ENCODE measurements at places on chromosomes 7 and 10.

GRCh38 chr10:105793071-105793470 is 1152.0 kb downstream of the SORCS3 start:
- no peak for DNase-seq

DNA sequence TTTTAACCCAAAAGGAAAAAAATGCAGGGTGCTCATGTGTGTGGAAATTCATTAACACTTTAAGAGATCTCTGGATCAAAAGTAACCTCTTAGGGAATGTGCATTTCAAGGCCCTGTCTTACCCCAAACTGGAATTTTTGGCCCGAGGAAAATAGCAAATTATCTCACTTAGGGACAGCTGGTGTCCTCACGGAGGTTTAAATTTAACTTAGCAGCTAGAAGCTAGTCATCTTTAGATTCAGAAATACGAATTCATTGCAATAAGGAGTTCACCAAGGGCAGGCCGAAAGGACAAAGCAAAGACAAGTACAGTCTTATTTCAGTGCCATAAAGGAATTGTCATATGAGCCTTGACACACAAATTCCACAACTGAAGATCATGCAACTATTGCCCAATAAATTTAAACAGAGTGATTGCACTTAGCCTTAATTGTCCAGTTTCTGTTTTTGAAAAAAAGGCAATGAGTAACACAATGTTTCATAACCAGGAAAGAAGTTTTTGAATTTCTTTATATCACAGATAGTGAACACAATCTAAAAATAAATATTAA is 22.4 kb upstream of the SEMA3C start:
- DNase-seq = no peak

DNA sequence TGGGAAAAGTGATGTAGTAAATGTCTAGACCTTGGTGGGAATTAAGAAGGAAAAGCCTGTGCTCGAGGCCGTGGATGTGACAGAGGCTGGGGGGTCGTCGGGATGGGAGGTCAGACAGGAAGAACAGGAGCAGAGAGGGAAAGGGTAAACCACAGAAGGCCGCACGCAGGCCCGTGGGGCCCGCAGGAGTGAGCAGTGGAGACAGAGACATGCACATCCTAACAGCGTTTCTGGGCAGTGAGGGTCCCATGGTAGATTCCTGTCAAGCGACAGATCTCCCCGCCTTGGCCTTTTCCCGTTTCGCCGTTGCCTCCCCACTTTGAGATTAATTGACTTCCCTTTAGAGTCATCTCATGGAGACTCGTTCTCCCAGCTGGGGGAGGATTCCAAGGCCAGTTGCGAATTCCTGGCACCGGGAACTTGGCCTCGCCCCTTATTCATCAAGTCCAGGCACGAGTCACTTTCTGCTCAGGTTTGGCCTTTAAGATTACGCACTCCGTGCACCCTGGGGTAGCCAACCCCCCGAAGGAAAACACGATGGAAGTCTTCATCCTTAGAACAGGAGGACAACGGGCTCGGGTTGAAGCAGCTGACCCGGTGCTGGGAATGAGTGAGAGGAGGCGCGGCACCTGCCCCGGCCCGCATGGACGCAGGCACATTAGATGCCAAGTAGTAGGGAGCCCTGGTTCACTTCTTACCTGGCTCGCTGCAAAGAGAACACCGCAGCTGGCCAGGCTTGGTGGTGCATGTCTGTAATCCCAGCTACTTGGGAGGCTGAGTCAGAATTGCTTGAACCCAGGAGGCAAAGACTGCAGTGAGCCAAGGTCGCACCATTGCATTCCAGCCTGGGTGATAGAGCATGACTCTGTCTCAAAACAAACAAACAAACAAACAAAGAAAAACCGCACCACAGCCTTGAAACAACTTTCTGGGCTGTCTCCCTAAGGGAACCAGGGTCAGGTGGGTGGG is 315.2 kb upstream of the SHH start:
- DNase-seq = no peak

- no peak for DNase-seq
Observed at GRCh38 chr7:149449897-149450296, 11.0 kb downstream of the ZNF777 start.

DNA sequence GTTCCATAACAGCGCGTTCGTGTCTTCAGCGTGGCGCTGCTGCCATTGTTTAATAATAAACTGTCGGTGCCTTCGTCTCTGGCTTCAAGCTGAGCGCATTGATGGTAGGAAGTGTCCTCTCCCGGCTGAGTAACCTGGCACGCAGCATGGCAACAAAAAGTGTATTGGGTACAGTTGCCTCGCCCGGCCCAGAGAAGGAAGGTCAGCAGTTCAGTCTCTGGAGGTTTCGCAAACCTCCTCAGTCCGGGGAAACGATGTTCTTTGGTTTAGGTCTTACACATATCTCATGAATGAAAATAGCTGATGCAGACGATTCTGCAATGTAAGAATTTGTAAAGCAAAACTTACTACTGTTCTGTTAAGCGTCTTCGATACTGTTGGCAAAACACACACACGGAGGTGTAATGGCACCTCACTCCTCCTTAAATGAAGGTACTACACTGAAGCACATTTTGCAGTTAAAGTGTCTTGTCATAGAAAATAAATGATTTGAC is 739 bp upstream of the CCDC186 start:
- no peak for DNase-seq

DNA sequence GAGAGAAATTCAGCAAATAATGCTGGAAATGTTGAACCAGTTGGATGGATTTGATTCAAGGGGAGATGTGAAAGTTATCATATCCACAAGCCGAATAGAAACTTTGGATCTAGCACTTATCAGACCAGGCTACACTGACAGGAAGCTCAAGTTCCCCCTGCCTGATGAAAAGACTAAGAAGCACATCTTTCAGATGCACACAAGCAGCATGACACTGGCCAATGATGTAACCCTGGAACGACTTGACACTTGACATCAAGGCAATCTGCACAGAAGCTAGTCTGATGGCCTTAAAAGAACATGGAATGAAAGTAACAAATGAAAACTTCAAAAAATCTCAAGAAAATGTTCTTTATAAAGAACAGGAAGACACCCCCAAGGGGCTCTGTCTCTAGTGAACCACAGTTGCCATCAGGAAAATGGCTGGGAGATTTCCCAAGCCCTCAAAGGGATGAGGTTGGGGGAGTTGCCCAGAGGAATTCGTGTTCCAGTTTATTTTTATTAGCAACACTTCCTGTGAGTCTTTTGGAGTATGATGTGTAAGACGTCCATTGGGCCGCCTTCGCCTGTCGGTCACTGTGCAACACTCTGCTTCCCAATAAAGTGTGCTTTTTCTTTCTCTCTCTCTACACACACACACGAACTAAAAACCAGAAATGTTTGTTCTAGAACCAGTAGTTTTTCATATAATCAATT is 200.0 kb downstream of the HIBADH start:
- no peak for DNase-seq

DNA sequence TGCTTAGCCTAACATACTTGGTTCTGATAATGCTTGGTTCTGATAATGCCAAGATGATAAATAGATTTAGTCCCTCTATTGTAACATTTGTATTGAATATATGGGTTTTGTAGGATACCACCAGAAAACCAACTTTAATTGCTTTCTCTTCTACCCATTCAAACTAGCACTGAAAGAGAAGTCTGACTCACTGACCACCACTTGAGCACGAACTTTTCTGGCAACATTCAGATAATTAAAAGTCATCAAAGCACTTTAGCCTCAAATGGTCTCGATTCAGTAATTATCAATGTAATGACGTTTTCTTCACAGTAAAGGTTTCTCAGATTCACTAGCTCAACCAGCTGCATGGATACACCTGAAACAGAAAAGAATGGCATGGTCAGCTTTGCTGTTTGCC is 63.0 kb downstream of the HDAC9 start:
- no peak for DNase-seq

DNA sequence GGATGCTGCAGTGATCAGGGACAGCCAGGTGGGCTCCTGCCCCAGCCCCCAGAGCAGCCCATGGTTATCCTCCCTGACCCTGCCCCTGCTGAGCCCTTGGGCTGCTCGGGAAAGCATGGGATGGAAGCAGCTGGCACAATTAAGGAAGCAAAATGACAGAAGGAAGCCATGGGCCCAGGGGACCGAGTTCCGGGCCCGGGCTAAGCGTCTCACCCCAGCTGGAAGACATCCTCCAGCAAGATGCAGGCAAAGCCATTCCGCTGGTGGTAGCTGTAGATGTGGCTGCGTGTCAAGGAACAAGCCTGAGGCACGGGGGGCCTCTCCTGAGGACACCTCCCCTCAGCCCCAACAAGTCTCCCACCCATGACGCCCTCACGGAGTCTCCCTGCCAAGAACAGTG is 1.1 kb downstream of the ATG9B start:
- no peak for DNase-seq

GRCh38 chr7:101542527-101543241 is 86.4 kb downstream of the MYL10 start:
- DNase-seq = peak; percentile 58

DNA sequence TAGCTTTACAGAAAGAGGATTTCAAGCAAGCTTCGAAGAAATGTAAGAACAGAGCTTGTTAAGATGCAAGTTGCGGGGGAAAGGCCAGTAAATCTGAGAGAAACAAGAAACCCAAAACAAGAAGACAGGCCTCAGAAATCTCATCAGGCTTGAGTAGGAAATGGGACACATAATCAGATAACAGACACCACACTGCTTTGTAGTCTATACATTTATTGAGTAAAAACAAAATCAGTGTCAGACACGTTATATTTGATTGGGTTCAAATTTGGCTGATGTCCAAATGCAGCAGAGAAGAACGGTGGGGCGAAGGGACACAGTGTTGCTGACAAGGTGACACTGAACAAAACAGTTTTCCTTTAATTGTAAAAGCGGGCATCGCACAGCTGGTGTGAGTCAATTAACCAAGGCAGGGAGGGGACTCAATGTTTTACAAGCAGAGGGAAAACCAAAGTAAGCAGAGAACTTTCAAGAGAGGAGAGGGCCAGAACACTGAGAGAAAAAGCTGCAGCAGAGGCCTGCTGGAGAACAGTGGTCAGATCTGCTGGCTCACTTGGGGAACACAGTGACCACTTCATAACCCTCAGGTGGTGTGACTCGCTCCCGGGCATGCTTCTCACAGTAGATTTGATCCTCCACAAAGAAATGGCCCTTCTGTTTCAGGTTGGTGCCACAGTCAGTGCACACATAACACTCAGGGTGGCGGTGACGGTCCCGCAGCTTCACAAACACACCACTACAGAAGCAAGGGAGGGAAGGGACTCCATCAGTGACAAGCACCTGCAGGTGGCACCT is 43.5 kb downstream of the ACSM6 start:
- DNase-seq = no peak

GRCh38 chr7:81690251-81690650 is 79.6 kb downstream of the HGF start:
- no peak for DNase-seq

- no peak for DNase-seq
Observed at GRCh38 chr10:72883861-72884260, 9.7 kb upstream of the OIT3 start.

DNA sequence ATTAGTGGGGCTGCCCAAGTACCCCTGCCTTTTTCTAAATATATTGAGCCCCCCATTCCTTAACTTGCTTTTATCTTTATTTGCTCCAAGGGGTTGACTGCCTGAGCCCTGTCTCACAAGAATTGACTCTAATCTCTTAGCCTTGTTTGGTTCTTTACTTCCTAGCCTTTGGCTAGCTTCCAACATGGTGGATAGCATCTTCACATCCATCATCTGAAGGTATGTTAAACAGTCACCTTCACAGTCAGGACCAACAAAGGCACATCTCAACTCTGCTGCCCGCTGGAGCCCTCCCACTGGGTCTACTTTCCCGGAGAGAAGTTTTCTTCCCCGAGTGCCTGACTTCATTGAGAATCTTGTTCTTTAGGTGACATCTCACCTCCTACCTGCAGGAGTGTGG is 329.5 kb downstream of the GPR158 start:
- no peak for DNase-seq

DNA sequence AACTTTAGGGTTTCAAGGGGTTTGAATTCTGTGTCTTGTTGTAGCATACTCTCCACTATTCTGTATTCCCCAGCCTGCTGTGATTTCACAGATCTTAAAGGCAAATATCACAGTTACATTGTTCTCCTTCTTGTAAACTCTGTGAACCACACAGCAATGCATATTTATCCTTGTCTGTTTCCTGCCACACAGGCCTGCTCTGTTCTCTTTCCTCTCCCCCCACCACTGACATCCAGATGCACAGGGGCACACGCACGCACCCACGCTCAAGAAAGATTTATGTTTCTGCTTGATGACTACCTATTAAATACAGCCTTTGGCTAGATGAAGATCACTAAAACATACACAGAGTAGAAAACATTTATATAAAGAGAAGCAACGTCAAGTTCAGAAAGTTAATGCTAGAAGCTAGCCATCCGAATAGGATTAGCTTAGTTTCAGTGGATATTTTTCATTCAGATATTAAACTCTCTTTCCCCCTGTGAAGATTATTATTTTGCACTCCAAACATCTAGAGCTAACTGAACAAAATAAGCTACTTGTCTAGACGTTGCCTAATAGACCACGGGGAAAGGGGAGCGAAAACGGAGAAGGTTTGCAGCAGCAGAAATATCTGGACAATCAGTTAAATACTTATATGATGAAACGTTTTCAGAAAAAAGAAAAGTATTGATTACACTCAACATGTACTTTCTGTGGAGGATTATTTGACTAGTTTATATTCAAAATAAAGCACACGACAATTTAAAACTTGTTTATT is 193.1 kb upstream of the SEMA3C start:
- no peak for DNase-seq

DNA sequence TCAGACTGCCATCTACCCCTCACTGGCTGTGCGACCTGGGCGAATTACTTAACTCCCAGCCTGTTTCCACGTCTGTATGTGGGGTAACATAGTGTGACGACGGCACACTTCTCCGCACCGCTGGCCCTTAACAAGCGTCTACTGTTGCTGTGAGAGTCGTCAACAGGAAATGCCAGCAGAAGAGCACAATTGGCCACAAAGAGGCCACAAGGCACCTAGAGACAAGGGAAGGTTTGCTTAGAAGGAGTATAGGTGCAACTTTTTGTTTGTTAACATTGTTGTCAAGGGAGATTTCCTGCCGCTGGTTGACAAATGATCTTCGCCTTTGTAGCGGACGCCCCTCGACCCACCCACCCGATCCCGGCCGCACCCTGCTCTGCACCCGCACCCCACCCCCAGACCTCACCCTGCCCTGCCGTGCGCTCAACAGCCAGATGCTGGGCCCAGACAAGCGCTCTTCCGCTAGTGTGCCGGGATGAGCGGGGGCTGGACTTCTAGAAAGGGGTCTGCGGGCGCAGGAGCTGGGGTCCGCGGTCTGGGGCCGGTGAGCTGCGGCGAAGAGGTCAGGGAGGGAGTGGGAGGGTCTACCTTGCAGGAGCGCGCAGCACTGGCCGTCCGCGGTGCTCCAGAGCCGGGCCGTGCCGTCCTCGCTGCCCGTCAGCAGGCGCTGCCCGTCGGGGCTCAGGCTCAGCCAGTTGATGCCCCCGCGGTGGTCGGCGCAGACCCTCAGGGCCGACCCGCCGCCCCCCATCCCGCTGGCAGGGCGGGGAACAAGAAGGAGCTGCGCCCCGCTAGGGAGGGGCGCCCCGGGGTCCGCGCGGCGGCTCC is 785 bp downstream of the WDR86 start:
- DNase-seq = no peak

- DNase-seq = no peak
Observed at GRCh38 chr7:35011085-35011484, 26.2 kb downstream of the DPY19L1 start.

GRCh38 chr10:112367516-112367915 is 6.4 kb upstream of the ACSL5 start:
- DNase-seq = no peak
